Trophoblast cell (in vitro differentiated cells and primary cell): ENCODE measurements at places on chromosomes 1 and 21.
A peak's percentile ranks its signal among the peaks of the same experiment; 100 is the strongest.

DNA sequence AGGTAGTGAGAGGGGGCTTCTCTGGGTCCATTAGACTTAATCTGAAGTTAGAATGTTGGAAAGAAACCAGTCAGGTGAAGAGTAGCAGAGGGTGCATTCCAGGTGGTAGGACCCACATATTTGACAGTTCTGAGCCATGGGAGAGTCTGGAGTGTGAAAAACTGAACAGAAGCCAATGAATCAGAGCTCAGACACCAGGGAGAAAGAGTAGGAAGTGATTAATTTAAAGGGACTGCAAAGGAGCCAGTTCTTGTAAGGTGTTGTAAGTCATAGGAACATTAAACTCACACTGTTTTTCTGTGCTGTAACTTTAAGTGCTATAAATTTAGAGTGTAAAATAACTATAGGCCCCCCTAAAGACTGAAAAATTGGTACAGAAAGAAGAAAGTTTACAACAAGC, 5.9 kb upstream of the DHX9 start:
- no peak for DNase-seq

GRCh38 chr1:29236712-29237128, 398 bp downstream of the PTPRU start:
- DNase-seq, result no peak

DNA sequence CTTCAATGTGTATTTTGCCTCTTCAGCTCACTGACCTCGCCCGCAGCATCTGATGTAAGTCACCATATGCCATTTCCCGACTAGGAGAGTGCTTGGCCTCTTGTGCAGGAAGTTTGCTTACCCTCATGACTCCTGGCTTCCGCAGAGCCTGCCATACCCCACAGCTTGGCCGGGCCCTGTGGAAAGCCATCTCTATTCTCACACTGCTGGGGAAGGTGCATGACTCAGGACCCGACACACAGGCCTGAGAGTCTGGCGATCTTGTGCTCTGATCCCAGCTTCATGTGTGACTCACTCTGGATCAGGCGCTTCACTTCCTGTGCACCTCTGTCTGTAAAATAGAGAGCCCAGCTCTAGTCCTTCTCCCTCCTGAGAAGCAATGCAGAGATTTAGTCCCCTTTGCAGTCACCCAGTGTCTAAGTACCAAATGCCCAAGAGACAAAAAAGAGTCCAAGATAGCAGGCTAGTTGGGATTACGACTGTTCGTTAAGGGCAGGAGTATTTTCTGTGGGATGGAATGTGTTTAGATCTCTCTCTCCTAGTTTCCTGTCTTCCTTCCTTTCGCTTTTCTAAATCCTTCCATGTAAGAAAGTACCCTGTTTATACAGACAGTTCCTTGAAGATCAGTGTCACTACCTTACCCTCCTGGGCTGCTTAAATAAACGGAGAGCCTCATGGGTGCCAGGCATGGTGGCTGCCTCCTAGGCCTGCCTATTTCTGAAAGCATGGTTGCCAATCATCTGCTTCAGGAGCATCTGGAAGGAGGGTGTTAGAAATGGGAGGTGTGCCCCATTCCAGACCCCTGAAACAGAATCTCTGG, 62.8 kb upstream of the KIF26B start:
- DNase-seq, result peak; percentile 85

DNA sequence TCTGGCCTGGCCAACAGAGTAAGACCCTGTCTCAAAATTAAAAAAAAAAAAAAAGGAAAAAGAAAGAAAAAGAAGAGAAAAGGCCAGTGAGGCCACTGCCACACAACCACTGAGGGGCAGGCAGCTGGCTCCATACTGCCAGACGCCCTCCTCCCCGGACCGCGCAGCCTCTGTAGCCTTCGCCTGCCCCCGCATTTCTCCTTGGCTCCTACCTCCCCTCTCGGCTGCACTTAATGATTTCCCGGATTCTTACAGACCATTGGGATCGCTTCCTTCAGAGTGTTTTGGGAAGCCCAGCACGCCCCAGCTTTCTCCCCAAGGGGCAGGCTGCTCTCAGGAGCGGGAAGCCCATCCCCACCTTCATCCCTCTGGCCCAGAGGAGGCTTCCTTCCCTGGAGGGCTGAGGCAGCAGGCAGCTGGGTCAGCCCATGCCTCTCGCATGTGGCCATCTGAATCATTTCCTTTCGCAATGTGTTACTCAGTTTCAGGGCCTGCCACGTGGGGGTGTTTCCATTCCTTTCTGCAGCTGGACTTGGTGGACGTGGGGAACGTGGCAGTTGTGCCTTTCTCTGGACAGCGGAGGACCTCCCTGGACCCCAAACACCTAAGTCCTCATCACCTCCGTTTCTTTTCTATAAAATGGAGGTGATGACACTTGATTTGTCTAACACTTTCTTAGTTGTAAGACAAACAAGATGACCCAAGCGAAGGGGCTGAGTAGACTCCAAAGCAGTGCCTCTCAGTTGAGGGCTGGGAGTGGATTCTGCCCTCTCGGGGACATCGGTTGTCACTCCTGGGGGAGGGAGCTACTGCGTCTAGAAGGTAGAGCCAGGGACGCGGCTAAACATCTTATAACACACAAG, 2.3 kb downstream of the SLC2A5 start:
- DNase-seq, result peak; percentile 68

- no peak for DNase-seq
Measured at GRCh38 chr1:225771661-225772322, 5.8 kb upstream of the SRP9 start.

DNA sequence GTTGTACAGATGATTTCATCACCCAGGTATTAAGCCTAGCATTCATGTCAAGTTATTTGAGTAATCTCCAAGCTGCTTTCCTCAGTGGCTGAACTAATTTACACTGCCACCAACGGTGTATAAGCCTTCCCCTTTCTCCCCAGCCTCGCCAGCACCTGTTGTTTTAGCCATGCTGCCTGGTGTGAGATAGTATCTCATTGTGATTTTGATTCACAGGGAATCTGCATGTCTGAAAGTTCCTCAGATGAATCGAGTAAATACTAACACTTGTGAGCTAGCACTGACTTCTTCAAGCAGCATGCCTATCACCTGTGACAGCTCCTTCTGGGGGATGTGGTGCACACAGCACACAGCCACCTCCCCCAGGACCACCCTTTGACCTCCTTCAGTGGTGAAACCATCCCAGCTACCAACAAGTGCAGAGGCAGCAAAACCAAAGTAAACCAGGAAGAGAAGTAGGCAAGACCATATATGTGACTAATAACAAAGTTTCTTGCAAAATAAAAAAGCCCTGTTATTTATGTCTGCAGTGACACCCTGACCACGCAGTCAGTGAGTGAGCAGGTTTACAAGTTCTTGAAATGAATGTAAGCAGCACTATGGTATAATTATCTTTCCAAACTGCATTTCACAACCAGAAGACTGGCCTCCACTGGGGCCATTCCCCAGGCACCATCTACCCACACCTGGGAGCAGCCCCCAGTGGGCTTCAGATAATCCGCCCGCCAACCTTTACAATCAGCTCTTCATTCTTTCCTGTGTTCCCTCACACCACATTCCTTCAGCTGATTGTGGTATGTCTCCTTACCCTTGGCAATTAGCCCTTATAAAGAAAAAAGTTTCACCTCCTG, 173.8 kb downstream of the ETS2 start:
- DNase-seq, result peak; percentile 36

- DNase-seq, result peak; percentile 79
Measured at GRCh38 chr1:42963378-42964043, 4.8 kb upstream of the SLC2A1 start.

DNA sequence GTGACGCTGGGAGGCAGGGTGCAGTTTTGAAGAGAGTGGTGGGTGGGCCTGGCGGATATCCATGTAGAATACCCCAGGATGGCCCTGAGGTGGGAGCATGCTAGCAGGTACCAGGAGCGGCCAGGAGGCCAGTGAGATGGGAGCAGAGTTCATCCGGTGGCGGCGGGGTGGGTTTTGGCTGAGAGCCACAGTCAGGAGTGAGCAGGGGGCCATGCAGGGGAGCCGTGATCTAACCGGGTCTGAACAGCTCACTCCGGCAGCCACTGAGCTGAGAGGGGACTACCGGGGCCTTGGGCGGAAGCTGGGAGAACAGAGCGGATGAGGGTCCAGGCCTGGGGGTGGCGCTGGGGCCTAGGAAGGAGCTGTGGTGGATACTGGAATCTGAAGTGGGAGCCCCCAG, 47.6 kb upstream of the LRP8 start:
- no peak for DNase-seq

DNA sequence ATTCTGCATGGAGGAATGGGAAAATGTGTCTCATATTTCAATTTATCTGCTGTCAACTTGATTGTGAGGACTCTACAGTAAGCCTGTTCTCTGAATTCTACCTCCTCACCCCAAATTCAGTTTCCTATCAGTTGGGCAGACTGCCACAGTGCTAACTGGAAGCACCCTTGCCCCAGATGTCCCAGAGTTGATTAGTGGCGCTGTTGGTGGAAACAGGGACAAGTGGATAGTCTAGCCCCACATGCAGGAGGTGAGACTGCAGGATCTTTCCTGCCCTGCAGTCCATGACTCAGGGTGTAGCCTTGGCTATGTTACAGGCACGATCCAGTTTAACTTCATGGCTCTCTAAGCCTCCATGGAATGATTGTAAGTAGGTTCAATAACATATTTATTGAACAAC, 22.1 kb downstream of the ADAM30 start:
- no peak for DNase-seq

- no peak for DNase-seq
Measured at GRCh38 chr1:63321785-63322113, 618 bp upstream of the FOXD3 start.

GRCh38 chr1:183885142-183885735, 80.3 kb downstream of the RGL1 start:
- no peak for DNase-seq

GRCh38 chr21:42269386-42269785, 45.8 kb downstream of the TFF3 start:
- peak; percentile 52 for DNase-seq

GRCh38 chr1:87159378-87159915, 169.2 kb upstream of the LMO4 start:
- DNase-seq, result no peak

DNA sequence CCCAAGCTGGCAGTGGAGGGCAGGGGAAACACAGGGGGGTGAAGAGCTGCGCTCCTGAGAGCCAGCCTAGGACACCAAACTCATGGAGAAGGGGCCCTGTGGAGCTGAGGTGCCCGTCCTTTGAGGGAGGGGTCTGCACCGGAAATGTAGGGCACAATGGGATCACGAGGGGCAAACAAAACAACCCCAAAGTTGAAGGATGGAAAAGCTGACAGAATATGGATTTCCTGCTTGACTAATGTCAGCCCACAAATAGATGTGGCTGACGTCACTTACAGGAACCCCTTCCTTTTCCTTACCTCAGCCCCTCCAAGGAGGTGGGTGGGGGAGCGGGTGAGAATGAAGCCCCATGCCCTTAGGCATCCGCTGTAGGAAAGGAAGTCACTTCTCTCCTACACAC, 110.9 kb downstream of the KCNN3 start:
- DNase-seq, result no peak

DNA sequence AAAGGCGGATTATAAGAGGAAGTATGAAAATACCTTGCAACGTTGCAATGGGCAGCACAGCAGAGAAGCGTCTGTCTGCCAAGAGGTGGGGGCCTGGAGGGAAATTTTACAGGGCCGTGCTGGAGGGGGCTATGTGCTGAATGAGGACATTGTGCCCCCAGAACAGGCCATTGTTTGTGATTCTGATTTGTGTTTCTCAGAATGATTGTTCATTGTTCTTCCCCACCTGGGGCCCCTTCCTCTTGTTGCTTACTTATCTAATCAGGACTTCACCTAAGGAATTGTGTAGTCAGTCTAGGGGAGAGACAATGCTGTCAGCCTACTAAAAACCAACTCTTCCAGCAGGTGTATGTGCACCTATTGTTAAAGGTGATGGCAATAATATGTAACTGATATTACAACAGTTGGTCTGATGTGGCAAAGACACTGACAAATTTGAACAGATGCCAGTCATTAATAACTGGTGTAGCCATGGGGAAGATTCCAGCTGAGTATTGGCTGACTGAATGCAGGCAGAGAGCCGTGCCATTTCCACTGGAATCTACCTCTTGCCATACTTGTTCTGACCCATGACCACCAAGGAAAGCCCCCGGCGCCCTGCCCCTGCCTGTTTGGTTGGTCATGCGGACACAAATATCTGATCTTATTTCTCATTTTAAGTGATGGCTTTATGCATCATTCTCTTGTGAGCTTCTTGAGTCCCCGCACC, 45.2 kb upstream of the PSEN2 start:
- DNase-seq, result no peak

DNA sequence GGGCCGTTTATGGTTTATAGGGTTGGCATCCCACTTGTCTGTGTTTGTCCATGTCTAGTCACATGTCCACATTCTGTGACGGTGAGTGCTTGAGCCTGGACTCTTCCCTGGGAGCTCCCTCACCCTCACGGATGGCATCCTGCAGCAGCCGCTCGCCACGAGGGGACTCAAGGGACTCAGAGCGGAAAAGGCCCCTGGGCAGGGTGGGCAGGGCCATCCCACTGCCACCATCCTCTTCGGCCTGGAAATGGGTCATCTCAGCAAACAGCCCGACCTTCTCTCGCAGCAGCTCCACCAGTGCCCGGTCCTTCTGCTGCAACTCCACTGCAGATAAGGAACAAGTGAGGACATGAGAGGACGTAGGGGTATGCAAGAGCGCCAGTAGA, 11.1 kb downstream of the RXFP4 start:
- DNase-seq, result no peak

GRCh38 chr21:41698071-41698470, 68.8 kb downstream of the RIPK4 start:
- DNase-seq, result no peak

DNA sequence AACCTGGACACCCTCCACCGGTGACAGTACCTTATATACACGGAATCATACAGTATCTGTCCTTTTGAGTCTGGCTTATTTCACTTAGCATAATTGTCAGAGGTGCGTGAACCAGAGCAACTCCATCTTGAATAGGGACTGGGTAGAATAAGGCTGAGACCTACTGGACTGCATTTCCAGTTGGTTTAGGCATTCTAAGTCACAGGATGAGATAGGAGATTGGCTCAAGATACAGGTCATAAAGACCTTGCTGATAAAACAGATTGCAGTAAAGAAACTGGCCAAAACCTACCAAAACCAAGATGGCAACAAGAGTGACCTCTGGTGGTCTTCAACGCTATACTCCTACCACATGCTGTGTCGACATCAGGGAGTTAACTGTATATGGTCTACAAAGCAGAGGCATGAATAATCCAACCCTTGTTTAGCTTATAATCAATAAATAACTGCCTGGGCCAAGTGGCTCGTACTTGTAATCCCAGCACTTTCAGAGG, 1.4 kb upstream of the FDPS start:
- peak; percentile 54 for DNase-seq

GRCh38 chr1:93638981-93639380, 42.7 kb downstream of the BCAR3 start:
- DNase-seq, result peak; percentile 98
